ENCODE measurements at places on chromosomes 12 and 14.

DNA sequence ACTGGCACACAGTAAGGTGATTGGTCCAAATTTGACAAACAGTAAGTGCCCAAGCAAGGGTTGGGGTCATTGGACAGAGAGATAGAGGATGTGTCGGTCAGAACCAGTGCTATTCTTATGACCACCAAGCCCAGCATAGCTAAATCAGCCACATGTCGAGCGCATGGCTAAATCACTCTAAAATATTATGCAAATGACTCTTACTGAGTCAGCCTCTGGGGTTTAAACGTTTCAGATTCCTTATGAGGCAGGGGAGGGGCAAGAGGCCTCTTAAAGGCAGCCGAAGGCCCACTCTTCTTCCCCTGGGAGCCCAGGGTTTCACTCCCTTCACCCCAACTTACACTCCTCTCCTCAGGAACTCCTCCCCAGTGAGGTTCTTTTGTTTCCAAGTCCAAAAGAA is 603 bp upstream of the ENDOU start:
- no peak for DNase-seq

DNA sequence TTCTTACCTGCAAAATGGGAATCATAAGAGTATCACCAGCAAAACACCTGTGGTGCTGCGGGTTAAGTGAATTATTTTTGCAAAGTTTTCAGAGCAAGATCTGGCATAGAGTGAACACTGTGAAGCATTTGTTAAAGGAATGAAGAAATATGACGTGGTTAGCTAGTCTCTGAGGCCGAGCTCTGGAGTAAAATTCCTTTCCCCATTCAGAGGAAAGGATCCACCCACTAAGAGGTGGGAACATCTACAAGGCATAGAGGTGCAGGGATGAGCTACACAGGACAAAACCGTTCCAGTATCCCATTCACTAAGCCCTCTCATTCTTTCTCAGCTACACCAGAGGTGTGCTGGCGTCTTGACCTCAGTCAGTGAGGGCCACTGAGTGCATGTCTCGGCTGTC is 48.5 kb downstream of the JAG2 start:
- DNase-seq = no peak

DNA sequence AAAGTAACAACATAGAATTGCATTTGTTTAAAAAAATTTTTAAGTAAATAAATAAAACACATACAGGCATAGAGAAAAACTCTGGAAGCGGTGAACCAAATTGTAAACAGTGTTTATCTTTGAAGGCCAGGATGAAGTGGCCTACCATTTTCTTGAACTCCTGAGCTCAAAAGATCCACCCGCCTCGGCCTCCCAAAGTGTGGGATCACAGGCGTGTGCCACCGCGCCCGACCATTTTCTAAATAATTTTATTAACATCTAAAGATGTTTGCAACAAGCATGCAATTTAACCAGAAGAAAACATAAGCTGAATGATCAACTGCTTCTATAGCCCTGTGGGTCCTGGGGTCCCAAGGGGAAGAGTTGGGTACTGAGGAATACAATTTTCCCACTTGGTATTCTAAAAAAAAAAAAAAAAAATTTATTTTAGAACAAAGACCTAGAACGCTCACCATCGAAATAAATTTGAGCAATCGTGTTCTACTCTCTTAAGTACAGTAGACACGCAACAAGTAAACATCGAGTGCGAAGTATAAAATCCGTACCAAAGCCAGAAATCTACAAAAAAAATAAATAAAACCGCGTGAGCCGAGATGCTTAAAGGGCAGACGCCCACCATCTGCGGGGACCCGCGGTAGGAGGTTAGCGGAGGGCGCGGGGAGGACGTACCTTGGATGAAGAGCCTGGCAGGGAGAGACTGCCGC is 484 bp downstream of the MIS18BP1 start:
- DNase-seq = no peak

- no peak for DNase-seq
These were observed 1057.5 kb downstream of the LRFN5 start for GRCh38 chr14:42664190-42664589.

- DNase-seq = no peak
These were observed 171.2 kb downstream of the ZFP36L1 start for GRCh38 chr14:68621400-68622365.

DNA sequence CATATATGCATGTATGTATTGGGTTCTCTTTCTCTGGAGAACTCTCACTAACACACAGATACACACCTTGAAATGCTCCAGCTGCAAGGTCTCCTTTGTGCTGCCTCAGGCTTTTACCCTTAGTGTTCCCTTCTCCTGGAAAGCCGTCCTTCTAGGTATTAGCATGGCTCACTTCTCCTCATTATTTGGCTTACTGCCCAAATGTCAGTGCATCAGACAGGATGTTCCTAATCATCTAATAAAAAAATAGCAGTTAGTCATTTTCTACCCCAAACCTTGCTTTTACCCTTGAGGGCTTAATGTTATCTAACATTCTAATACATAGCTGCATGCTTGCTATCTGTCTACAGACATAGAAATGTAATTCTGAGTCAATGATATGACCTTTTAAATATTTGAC is 109.0 kb upstream of the SLC16A7 start:
- DNase-seq = no peak

- DNase-seq = peak; percentile 20
These were observed at the start of gene SIX4 for GRCh38 chr14:60723907-60724618. Gene SIX4 (minus strand): TSS chr14:60724351. CDS start chr14:60724074, 277 bp downstream.

DNA sequence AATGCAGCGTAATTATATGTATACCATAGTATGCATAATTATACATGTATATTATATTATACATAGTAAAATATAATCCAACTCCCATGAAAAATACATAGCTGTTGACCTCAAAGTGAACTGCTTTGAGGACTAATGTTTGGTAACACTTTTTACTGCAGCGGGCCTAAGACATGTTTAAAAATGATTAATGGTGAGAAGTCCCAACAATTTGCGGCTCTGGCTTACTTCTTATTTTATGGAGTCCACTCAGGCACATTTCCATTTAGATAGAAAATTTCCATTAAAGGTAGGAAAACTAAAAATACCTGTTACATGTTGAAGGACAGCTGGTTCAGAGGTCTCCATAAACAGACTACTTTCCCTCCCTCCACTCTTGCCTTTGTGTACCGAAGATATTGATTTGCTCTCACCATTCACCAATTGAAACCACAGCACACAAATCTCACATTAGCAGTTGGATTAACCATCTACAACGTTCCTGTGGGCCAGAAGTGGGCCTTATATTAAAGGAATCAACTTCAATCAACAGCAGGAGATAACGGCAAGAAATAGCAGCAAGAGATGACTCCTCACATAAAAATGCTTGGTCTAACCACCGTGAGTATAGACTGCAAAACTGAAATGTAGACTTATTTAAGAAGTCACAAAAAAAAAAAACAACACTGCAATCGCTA is 14.1 kb upstream of the NT5DC3 start:
- DNase-seq = no peak

DNA sequence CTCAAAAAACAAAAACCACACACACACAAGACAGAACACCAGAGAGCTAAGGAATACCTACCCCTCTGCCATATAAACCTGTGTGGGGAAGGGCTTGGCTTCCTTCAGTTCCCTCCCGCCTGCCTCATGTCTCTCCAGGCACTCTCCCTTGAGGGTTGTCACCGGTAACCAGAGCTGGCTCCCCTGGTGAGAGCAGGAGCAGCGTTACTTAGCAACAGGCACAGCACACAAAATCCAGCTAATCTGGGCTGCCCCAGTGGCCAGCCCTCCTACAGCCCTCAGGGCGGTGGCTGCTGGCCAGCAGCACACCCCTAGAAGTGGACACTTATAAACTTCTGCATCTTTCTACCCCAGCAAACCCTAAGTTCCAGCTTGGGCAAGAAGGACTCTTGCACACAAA is 21.6 kb upstream of the NR4A1 start:
- DNase-seq = peak; percentile 51

DNA sequence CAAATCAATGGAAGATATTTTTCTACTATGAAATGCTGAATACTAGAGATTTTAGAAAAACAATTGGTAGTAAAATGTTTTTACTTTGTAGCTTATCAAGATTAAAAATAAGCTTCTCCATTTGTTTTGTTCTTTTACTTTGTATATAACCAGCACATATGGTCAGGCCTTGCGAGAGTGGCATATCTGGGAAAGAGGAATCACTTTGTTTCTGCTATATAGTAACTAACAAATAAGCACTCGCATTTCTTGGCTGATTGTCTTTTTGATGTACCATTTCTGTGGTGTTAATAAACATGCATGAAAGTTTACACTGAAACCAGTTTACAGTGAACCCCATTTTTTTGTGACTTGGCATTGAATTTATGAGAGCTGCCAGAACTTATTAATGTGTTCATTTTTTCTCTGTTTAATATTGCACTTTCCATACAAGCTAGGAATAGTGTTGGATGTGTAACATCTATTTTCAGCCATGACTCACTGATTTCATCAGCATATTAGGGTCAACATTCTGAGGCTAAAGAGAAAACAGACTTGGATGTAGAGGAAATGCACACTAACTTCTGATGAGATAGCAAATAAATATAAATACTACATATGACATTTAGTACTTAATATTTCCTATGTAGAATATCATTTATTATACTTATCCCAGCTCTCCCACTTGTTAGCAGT is 635.5 kb downstream of the KCNH5 start:
- no peak for DNase-seq

DNA sequence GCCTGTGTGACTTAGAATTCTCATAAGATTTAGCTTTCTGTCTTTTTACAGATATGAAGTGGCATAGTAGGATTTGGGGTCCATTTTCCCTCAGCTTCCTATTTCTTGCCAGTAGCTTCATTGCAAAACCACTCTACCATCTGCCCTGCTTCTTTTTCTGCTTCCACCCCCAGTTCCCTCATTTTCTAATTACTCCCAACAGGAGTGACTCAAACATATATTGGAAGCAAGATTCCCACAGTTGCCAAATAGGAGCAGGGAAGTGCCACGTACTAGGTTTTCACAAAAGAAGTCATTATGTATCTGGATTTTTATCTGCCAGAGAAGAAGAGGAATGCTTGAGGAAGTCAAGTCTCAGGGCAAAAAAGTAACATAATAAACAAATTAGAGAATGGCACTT is 64.1 kb downstream of the ANO4 start:
- DNase-seq = no peak

Data from substantia nigra (tissue), 51 donors.